GM04504 (cell line): ENCODE measurements at places on chromosomes 4 and X.
A peak's percentile ranks its signal among the peaks of the same experiment; 100 is the strongest.

DNA sequence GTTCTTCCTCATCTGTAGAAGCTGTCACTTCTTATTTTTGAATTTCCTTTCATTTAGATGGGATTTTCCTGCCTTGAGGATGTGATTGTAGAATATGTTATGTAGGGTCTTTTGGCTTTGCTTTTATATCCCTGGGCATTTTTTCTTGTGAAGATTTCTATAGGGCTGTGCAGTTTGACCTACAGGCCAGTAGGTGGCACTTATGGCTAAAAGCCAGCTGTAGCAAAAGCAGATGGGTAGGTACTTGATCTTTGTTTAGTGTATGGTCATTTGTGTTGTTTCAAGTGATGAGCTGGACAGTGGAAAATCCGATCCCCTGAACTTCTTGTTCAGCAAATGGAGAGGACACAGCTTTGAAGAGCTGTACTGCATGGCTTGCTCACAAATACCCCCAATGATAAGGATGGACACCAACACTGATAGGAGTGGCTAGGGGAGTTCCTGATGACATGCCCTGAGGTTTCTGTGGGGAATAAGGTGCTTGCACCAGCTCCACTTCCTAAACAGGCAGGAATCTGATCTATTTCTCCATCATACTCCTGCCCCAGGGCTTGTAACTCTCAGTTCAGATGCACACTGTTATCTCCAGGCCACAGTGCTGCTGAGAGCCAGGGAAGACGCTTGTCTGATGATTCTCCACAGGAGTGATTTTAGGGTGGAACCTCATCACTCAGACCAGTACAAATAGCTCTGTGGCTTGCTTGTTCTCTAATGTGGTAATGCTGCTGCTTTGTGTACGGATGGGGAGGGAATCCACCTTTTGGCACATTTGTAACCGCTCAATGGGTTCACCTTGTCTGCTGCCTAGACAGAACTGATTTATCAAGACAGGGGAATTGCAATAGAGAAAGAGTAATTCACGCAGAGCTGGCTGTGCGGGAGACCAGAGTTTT is 417.1 kb upstream of the MAGEB16 start:
- DNase-seq, result peak; percentile 3

- DNase-seq, result no peak
These were observed 213.6 kb downstream of the PALLD start for GRCh38 chr4:168710353-168710946.

DNA sequence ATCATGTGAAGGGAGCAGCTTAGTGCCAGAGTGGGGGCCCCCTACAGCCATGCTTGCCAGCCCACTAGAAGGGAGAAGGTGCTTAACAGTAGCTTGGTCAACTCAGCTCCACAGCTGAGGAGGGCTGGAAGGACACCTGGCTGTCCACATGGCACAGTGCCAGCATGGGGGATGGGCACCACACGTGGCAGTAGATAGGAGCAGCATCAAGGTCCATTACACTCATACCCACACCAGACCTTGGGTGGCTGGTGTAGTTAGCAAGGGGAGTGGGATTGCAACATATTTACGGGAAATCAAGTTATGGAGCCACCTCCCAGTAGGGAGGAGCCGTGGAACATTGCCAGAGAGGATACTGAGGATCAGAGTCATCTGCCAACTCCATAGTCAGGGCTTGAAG is 37.9 kb upstream of the SLC4A4 start:
- DNase-seq, result no peak

- DNase-seq, result no peak
These were observed 5.1 kb downstream of the ZXDA start for GRCh38 chrX:57905141-57905540.

DNA sequence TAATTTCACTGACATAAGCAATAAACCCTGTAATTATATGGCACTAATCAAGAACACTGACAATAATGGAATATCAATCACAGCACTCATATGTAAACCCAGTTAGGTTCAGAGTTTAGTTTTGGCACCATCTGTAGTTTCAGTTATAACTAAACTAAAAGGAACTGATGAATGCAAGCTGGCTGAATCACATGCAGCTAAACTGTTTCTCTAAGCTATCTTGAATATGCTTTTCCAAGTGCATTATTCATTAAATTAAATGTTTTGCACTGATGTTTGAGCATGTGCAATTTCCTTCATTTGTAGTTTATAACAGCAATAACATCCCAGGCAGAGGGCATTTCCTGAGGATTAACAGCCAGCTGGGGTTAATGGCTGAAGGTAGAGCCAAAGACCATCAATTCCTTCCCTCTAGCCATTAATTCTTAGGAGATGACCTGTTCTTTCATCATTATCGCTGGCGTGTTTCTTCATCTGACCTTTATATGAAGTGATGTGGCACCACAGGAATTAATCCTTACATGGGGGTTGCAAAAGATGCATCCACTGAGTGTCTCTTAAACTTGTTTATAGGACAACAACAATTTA is 562.8 kb upstream of the IGFBP7 start:
- DNase-seq, result no peak

- no peak for DNase-seq
These were observed 1.1 kb upstream of the ATOH1 start for GRCh38 chr4:93827272-93827947.

GRCh38 chrX:356385-357034 is 30.2 kb downstream of the PPP2R3B start:
- peak; percentile 55 for DNase-seq

GRCh38 chr4:79862821-79863220 is 210.2 kb downstream of the ANTXR2 start:
- DNase-seq, result no peak

GRCh38 chr4:19135895-19136633 is 1114.5 kb upstream of the LCORL start:
- no peak for DNase-seq

GRCh38 chr4:147368948-147369347 is 111.9 kb upstream of the EDNRA start:
- DNase-seq, result no peak

DNA sequence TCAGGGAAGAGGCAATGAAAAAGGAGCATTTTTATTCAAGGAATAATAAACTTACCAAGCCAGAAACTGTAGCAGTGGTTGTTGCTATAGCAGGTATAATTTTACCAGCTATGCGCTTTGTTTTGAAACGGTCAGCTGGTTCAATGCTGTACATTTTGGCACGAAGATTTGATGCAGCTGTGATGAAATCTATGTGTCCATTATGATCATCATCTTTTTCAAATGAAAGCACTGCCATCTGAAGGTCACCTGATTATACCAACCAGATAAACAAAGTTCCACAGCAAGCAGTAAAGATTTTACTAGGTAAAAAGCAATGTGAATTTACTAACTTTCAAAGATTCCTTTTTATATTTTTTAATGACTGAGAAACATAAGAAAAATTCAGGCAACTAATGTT is 66.4 kb downstream of the STAP1 start:
- no peak for DNase-seq

- peak; percentile 20 for DNase-seq
These were observed 4.2 kb downstream of the CENPVL3 start for GRCh38 chrX:51614353-51615012.

GRCh38 chrX:2228536-2228935 is 272.2 kb downstream of the DHRSX start:
- DNase-seq, result no peak

- no peak for DNase-seq
These were observed 936 bp downstream of the TMEM144 start for GRCh38 chr4:158211222-158211621.

DNA sequence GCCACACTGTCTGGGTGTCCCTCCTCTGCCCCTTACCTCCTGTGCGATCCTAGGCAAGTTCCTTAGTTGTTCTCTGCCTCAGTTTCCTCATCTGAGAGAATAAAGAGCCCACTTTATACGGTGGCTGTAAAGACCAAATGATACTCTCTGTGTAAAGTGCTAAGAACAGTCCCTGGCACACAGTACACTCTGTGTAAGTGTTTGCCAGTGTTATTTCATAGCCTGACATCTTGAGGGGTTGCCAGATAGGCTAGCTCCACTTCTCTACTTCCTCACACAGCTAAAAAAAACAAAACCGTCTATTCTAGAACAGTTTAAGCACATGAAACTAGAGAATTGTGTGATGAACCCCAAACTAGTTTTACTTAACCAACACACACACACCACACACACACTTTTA is 17.1 kb downstream of the SPON2 start:
- DNase-seq, result no peak

DNA sequence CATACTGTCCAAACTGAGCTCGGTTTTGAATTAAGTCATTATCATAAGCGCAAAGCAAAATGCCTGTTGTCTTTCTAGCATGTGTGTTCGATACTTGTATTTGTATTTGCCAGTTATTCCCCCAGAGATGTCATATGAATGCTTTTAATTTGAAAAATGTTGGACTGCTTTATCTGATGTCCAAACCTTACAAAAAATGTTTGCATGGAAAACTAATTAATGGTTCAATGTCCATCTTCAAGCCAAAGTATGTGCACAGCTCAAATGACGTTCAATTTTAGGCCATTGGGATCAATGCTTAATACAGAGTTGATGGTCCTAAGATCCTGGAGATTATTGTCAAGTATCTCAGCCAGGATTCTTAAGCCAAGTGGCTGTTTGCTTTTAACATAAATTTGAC is 17.2 kb upstream of the HPGDS start:
- no peak for DNase-seq

DNA sequence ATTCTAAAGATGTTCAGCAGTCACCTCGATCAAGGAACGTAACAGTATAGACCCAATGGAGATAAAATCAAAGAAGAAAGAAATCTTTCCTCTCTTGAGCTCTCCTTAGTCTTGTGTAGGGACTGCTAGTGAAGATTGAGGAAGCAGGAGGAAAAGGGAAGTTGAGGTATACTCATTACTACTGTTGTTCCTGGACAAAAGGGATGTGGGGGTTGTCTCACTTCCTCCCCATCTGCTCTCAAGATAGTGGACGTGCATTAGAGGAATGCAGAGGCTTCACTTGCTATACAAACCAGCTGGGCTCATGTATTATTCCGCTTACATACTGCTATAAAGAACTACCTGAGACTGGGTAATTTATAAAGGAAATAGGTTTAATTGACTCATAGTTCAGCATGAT is 208.9 kb upstream of the ARHGEF9 start:
- DNase-seq, result no peak

DNA sequence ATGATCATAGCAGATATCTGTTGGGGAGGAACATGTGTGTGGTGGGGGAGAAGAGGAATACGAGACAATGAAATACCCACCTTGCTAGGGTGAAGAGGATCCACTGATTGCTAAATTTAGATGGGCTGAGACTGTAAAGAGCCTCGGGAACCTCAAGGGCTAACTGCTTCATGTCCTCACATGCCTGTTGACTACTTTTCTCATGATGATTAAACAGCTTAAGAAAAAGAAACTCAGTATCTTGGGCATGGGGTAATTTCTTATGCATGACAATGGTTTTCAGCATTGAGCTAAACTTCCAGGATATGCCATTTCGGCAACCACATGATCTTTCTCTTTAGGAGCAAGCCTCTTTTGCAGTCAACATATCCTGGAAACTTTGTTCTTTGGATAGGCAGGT is 3.9 kb upstream of the LNX1 start:
- DNase-seq, result no peak

DNA sequence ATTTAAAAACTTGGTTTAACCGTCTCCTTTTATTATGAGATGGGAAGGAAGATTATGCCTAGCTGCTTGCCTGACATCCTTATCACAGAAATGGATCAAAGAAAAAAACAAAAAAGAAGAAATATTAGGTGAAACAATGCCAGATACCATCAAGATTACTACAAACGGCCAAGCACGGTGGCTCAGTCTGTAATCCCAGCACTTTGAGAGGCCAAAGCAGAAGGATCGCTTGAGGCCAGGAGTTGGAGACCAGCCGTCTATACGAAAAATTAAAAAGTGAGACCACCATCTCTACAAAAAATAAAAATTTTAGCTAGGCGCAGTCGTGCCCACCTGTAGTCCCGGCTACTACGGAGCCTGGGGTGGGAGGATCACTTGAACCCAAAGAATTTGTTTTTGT is 2.3 kb downstream of the FRYL start:
- no peak for DNase-seq
